ENCODE measurements at places on chromosomes 3 and 15.

DNA sequence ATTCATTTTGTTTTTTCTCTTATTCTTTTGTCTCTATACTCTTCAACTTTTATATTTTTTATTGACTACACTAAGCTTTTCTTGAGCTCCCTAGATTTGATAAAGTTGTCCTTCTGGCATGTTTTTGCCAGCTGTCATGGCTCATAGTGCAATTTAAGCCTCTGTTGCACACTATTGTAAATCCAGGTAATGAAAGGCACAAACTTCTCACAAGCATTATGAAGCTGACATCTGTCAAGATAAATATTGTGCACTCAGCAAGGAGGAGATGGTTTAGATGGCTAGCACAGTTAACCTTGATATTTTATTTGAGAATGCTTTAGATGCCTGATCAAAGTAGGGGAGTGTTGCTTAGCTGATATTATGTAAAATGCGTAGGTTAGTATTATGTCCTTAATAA lies 1280.9 kb downstream of the NSUN3 start:
- no peak for DNase-seq

- DNase-seq = no peak
These were observed 11.8 kb downstream of the OXSR1 start for GRCh38 chr3:38177181-38177580.

DNA sequence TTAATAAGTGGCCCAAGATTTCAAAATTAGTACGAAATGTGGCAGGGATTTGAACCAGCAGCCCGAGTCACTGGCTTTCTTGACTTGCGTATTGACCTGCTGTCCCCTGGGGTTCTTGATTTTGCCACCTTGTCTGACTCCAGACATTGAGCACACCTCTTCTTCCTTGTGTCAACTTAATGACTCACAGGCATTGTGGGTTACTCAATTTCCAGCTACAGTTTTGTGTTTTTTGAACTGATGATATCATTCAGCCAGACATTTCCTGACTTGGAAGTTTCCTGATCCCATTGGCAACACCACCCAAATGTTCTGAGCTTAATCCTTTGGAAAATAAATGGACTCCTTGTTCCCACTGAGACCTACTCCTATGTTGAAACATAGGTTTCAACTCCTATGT lies 64.2 kb downstream of the MOBP start:
- no peak for DNase-seq

- peak; percentile 85 for DNase-seq
These were observed at the start of gene DNAJA4 for GRCh38 chr15:78264304-78265136. TSS of gene DNAJA4 (plus strand) at chr15:78264562. CDS start at chr15:78264764, 202 bp downstream.

- no peak for DNase-seq
These were observed 145.1 kb downstream of the NFKBIZ start for GRCh38 chr3:101994386-101994785.

DNA sequence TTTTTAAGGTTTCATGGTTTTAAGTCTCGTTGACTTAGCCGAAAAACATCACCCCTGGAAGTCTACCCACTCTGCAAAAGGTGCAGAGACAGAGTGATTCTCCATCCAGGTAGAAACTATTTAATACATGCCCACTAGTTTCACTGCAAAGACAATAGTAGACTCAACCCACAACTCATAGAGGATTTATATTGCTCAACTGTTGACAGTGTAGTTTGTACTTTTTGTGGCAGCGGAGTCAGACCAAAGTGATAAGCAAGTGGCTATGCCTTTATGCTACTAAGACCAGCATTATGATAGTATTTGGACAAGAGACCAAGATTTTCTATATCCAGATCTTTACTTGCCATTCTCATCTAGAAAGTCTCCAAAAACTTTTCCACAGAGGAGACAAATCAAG lies 98.8 kb upstream of the ZBTB20 start:
- DNase-seq = no peak

- DNase-seq = no peak
These were observed 145.3 kb upstream of the MBNL1 start for GRCh38 chr3:152123457-152123856.

DNA sequence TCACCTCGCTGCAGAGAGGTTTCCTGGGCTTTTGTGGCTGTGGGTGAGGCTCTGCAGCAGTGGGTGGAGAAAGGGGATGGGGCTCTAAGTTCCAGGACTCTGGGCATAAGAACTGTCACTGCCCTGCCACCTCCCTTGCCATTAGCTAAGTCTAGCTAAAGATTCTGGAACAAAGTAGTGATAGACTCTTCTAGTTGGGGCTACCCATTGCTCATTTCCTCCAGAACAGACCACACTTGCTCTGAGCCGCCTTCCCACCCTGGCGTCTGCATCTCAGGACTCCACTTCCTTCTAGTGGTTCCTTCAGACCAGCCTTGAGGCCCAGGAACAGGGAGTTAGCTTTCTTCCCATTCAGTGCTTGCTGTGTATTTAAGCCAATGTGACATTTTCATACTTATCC lies 7.5 kb downstream of the ARHGAP31 start:
- no peak for DNase-seq

GRCh38 chr15:66287461-66288057 lies 5.8 kb upstream of the DIS3L start:
- DNase-seq = no peak
